Hepatocyte (in vitro differentiated cells): ENCODE measurements at places on chromosomes 11 and 22. TPM values are rescaled to one million over a fixed set of nuclear protein-coding genes. Genes with fewer than 3 reads are reported as not detected.
A peak's percentile ranks its signal among the peaks of the same experiment; 100 is the strongest.

PRODH gene
- 27.2 and 27.9 TPM in 2 replicates for total RNA-seq

CCDC116 gene
- total RNA-seq = 0.20 and 0.30 TPM in 2 replicates

- H3K27ac ChIP-seq = no peak overlapping the region
- DNase-seq = no peak
- no peaks in the 10 kb centered on the region for H3K36me3 ChIP-seq
- no peaks in the 10 kb centered on the region for H3K27me3 ChIP-seq
These were observed 28.9 kb upstream of the YAP1 start for GRCh38 chr11:102081313-102081712.

CNIH2 gene
- total RNA-seq = 0.36 and 1.7 TPM in 2 replicates

GRCh38 chr11:92569726-92570125, 345.1 kb downstream of the FAT3 start:
- H3K27ac ChIP-seq = no peak overlapping the region
- H3K4me3 ChIP-seq = no peak overlapping the region
- no peaks in the 10 kb centered on the region for H3K36me3 ChIP-seq
- no peaks in the 10 kb centered on the region for H3K27me3 ChIP-seq
- DNase-seq = no peak

DNA sequence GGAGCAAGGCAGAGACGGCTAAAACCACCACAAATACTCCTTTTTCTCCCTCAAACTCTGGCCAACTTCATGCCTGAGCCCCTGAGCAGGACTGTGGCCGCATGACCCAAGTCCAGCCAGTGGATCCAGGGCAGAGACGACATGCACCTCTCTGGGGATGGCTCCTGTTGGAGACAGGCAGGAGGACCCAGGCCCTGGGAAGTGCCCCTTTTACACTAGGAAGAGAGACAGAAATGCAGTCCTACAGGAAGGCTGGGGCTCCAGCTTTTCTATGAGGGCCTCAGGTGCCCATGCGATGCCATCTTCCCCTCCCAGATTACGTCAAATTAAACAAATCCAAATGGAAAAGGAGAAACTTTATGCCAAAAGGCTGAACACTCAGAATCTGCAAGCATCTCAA, 498.0 kb downstream of the BRD1 start:
- no peak overlapping the region for H3K4me3 ChIP-seq
- no peak for DNase-seq
- no peak overlapping the region for H3K27ac ChIP-seq
- H3K36me3 ChIP-seq = no peaks in the 10 kb centered on the region

GRCh38 chr11:96197801-96198701, 144.9 kb downstream of the MAML2 start:
- H3K4me3 ChIP-seq = no peak overlapping the region
- H3K27ac ChIP-seq = no peak overlapping the region
- no peaks in the 10 kb centered on the region for H3K27me3 ChIP-seq
- peaks cover 24% of the 10 kb centered on the region for H3K4me1 ChIP-seq
- DNase-seq = no peak

- DNase-seq = peak; percentile 14
- no peaks in the 10 kb centered on the region for H3K27me3 ChIP-seq
- H3K4me3 ChIP-seq = no peak overlapping the region
- H3K36me3 ChIP-seq = no peaks in the 10 kb centered on the region
These were observed 94.4 kb upstream of the CHRM4 start for GRCh38 chr11:46485856-46486443.

- H3K4me3 ChIP-seq = no peak overlapping the region
- no peak for DNase-seq
- H3K27me3 ChIP-seq = peaks cover 15% of the 10 kb centered on the region
- H3K4me1 ChIP-seq = peaks cover 11% of the 10 kb centered on the region
- no peaks in the 10 kb centered on the region for H3K36me3 ChIP-seq
These were observed 3.2 kb upstream of the ST14 start for GRCh38 chr11:130156108-130157022.

SPI1 gene
- total RNA-seq = 0.13 and 1.1 TPM in 2 replicates

- peaks cover 3% of the 10 kb centered on the region for H3K27me3 ChIP-seq
- H3K27ac ChIP-seq = no peak overlapping the region
- no peak overlapping the region for H3K4me3 ChIP-seq
- no peaks in the 10 kb centered on the region for H3K4me1 ChIP-seq
- DNase-seq = peak; percentile 68
These were observed 61.6 kb upstream of the PTPN5 start for GRCh38 chr11:18853086-18853720.

DNA sequence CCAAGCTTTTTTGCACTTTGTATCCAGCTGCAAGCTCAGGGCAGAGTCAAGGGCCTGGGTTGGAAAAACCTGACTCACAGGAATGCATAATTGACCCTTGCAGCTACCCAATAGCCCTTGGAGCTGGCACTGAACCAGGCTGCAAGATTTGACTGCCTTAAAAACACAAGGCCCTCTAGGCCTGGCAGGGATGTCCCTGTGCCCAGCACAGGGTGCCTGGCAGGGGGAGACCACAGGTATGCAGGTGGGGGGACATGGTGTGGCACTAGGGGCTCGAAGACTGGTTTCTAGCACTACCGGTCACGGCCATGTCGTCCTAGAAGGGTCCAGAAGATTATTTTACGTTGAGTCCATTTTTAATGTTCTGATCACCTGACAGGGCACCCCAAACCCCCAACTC, 30.2 kb downstream of the SBF1 start:
- no peaks in the 10 kb centered on the region for H3K27me3 ChIP-seq
- H3K36me3 ChIP-seq = no peaks in the 10 kb centered on the region
- no peaks in the 10 kb centered on the region for H3K4me1 ChIP-seq

- H3K4me1 ChIP-seq = no peaks in the 10 kb centered on the region
- no peaks in the 10 kb centered on the region for H3K36me3 ChIP-seq
These were observed 10.1 kb downstream of the TECTA start for GRCh38 chr11:121110871-121111724.

- H3K4me1 ChIP-seq = peaks cover 10% of the 10 kb centered on the region
- H3K36me3 ChIP-seq = no peaks in the 10 kb centered on the region
- H3K27ac ChIP-seq = no peak overlapping the region
These were observed 576 bp upstream of the BLID start for GRCh38 chr11:122116591-122116990.

GRCh38 chr22:20625270-20625669, 117.9 kb downstream of the MED15 start:
- H3K4me1 ChIP-seq = no peaks in the 10 kb centered on the region
- H3K36me3 ChIP-seq = no peaks in the 10 kb centered on the region
- H3K27me3 ChIP-seq = no peaks in the 10 kb centered on the region
- no peak for DNase-seq
- H3K4me3 ChIP-seq = no peak overlapping the region

DNA sequence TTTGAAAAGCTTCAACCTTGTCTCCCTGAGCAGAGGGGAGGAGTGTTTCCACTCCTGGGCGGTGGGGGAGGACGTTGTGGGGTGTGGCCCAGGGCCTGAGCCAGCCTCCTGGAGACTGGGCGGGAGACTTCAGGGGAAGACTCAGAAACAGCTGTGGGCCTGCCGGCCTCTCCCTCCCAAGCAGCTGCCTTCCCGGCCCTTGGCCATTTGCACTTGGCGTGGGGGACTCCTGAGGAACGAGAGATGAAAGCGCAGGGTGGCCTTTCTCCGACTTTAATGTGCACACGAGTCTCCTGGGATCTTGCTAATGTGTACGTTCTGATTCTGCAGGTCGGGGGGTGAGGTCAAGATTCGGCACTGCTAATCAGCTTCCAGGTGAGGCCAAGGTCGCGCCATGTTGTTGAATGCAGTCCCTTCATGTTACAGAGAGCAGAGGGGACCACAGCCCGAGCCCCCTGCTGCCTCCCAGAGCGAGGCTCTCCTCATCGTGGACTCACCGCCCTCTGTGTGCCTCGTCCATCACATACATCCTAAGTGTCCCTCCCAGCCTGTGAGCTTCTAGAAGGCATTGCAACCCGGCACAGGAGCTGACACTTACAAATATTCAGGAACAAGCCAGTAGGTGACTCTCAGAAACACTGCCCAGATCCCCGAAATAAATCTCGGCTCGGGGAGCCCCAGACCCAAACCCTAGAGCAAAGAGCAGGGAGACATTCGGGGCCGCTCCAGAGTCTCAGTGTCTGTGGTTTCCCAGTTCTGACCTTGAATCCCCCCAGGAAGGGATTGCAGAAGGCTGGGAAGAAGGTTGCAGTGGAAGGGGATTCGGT, 7.7 kb downstream of the LIF start:
- peak; percentile 84 for DNase-seq
- no peaks in the 10 kb centered on the region for H3K27me3 ChIP-seq
- no peaks in the 10 kb centered on the region for H3K36me3 ChIP-seq

DNA sequence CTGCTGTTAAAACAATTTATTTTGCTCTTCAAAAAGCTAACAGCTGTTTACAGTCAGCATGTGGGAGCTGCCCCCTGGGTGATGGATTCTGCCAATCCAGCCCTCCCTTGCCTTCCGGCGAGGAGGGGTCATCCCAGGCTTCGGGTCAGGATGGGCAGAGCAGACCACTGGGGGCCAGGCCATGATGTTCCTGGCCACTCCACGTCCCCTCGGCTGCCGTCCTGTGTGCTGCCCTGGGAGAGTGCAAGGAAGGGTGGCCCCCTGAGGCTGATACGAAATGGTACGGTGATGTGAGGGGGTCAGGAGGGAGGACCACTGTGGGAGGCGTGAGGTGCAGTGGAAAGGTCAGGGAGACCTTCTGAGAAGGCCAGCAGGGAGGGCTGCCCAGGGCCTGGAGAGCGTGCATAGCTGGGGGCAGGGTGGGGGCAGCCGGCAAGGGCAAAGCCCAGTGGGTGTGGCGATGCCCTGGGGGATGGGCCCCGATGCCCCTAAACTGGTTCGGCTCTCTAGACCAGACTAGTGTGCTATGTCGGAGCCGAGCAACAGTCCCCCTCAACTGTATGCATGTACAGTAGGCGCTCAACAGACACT, 41.3 kb downstream of the RTN4R start:
- H3K27ac ChIP-seq = no peak overlapping the region
- no peak for DNase-seq
- H3K27me3 ChIP-seq = no peaks in the 10 kb centered on the region

GRCh38 chr11:78465169-78465942, 47.7 kb upstream of the GAB2 start:
- H3K27me3 ChIP-seq = no peaks in the 10 kb centered on the region
- no peak overlapping the region for H3K27ac ChIP-seq
- no peaks in the 10 kb centered on the region for H3K36me3 ChIP-seq
- DNase-seq = no peak
- H3K4me1 ChIP-seq = no peaks in the 10 kb centered on the region

DNA sequence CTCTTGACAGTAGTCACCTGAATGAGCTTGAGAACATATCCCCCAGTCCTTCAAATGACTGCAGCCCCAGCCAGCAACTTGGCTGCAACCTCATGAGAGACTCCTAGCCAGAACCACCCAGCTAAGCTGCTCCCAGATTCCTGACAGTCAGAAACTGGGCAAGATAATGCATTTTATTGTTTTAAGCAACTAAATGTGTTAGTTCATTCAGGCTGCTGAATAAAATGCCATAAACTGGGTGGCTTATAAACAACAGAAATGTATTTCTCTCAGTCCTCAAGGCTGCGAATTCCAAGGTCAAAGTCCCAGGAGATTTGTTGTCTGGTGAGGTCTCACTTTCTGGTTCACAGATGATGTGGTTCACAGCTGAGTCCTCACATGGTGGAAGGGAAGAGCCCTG, 5.8 kb upstream of the PAMR1 start:
- no peak for DNase-seq
- H3K4me3 ChIP-seq = no peak overlapping the region
- H3K36me3 ChIP-seq = no peaks in the 10 kb centered on the region
- no peak overlapping the region for H3K27ac ChIP-seq

DNA sequence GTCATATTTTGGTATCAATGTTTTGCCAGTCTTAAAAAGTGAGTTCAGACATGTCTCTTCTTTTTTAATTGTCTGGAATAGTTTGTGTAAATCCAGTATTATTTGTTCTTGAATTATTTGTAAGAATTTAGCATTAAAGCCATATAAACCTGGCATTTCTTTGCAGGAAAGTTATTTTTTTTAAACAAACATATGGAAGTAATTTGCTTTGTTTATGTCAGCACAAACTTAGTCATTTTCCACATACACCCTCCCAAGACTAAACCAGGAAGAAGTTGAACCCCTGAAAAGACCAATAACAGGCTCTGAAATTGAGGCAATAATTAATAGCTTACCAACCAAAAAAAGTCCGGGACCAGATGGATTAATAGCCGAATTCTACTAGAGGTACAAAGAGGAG, 9.1 kb upstream of the CCDC81 start:
- no peaks in the 10 kb centered on the region for H3K36me3 ChIP-seq
- H3K4me3 ChIP-seq = no peak overlapping the region
- H3K27ac ChIP-seq = peak overlapping the region; percentile 14
- no peaks in the 10 kb centered on the region for H3K4me1 ChIP-seq
- H3K27me3 ChIP-seq = no peaks in the 10 kb centered on the region

DNA sequence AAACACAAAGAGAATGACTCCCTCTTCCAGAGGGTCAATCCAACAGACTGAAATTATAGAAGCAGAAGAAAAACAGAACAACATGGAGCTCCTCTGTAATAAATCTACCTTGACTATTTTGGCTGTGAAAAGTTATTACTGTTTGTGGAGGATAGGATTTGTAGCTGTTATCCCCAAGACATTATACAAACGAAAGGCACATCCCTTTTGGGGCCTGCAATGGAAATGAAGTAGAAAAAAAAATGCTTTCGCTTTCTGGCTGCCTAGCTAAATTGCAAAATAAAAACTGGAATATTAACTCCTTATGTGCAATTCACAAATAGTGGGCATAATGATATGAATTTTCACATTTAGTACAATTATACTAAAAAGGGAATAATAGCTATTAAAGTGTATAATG, 123.8 kb upstream of the CCDC179 start:
- no peak overlapping the region for H3K4me3 ChIP-seq

DNA sequence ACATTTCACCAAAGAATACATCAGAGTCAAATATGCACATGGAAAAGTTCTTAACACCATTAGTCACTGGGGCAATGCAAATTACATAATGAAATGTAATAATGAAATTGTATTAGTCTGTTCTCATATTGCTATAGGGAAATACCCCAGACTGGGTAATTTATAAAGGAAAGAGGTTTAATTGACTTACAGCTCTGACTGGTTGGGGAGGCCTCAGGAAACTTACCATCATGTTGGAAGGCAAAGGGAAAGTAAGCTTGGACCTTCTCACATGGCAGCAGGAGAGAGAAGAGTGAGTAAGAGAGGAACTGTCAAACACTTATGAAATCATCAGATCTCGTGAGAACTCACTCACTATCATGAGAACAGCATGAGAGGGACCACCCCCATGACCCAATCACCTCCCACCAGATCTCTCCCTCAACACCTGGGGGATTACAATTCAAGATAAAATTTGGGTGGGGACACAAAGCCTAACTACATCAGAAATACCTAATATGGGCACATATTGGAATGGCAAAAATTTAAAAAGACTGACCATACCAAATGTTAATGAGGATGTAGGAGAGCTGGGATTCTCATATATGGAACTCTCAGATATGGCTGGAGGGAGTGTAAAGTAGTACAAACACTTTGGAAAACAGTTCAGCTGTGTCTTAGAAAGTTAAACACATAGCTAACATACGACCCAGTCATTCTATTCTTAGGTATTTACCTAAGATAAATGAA, 65.1 kb upstream of the CD44 start:
- DNase-seq = no peak
- H3K36me3 ChIP-seq = no peaks in the 10 kb centered on the region
- H3K4me1 ChIP-seq = no peaks in the 10 kb centered on the region
- no peak overlapping the region for H3K27ac ChIP-seq
